ENCODE measurements at places on chromosomes 2 and 18.

DNA sequence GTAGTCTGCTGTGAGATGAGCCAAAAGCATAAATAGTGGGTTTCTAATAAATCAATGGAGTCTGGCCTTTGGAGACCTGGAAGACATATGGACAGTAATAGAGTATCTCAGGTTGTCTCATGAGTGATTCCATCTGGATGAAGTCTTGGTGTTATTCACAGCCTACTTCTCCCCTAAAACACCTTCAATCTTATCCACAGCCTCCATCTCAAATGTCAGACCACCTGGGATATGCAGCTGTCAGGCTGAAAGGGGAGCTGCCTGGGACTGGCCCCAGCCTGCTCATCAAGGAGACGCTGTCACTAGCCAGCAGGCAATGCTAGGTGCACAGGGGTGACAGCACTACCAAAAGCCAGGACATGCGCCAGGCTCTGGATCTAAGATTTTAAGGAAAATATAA, 684.0 kb upstream of the ZEB2 start:
- DNase-seq, result no peak

- no peak for DNase-seq
Measured at GRCh38 chr2:225488743-225489142, 89.2 kb downstream of the NYAP2 start.

DNA sequence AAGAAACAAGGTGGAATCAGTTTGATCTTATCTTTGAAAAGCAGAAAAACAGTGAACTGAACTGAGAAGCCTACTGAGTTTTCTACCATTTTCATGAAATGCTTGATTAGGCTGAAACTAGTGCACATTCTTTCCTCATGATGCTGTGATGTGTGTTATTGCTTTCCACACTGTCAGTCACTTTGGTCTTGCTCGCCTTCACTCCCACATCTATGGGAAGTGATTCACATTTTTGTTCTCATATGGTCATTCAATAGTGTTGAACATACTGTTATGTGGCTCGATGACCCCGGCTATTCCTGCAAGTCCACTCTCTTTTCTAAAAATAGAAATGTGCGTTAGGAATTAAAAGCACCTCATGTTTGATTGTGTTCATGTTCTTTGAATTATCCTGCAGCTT, 129.7 kb downstream of the TGIF1 start:
- no peak for DNase-seq

- DNase-seq, result no peak
Measured at GRCh38 chr2:45918463-45919159, 267.1 kb downstream of the PRKCE start.

DNA sequence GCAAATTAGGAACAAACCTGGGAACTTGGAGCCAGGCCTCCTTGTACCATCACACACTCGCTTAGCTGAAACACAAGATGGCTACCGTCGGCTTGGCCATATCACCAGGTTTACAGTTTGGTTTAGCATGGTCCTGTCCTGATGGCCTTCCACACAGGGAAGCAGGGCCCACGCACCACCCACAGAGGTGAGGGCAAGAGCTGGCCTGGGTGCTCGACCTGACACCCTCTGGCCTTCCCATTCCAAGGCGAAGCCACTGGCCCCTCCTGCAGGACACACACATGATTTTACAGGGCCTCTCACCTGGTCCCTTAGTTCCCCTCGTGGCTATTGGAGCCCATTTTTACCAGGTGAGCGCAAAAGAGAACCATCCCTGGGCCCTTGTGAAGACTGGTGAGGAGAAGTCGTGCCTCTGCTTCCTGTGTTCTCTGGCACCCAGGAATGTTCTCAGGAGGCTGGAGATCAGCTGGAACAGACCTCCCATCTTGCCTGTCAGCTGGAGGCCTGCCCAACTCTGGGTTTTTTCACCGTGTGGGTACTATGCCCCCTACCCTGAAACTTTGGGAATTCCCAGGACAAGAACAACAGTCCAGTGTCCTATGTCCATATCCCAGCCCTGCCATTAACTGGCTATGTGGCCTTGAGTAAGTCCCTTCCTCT, 53.0 kb upstream of the FOSL2 start:
- DNase-seq, result no peak

DNA sequence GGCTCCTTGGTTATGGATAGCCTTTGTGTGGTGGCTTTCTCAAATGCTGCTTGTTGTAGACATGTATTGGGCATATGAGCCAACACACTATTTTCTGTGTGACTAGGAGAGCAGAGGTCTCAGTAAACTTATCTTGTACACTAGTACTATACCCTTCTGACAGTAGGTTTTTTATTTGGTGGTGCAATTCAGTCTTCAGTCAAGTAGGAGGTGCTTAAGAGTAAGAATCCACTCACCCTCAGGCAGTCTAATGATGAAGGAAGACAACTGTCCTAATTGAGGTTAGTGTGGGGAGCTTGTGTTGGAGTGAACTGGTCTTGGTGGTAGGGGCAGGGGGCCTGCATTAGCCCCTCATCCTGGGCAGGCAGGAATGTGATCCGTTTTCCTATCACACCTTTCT, 164.0 kb downstream of the SLC4A10 start:
- no peak for DNase-seq

- no peak for DNase-seq
Measured at GRCh38 chr2:85672456-85672855, 4.5 kb upstream of the SFTPB start.

DNA sequence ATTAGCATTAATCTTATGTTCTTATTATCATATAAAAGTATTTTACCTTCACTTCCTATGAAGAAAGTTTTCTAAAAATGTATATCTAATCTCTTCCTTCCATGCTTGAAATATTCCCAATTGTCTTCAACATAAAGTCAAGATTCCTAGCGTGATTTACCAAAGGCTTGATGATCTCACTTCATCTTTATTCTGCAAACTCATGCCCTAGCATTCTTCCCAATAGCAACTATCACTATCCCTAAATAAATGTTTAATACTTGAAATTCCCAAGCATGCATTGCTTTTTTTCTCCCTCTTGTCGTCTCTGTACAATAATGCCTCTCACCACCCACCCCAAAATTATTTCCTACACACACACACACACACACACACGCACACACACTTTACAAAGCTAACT, 125.8 kb downstream of the VWC2L start:
- no peak for DNase-seq

DNA sequence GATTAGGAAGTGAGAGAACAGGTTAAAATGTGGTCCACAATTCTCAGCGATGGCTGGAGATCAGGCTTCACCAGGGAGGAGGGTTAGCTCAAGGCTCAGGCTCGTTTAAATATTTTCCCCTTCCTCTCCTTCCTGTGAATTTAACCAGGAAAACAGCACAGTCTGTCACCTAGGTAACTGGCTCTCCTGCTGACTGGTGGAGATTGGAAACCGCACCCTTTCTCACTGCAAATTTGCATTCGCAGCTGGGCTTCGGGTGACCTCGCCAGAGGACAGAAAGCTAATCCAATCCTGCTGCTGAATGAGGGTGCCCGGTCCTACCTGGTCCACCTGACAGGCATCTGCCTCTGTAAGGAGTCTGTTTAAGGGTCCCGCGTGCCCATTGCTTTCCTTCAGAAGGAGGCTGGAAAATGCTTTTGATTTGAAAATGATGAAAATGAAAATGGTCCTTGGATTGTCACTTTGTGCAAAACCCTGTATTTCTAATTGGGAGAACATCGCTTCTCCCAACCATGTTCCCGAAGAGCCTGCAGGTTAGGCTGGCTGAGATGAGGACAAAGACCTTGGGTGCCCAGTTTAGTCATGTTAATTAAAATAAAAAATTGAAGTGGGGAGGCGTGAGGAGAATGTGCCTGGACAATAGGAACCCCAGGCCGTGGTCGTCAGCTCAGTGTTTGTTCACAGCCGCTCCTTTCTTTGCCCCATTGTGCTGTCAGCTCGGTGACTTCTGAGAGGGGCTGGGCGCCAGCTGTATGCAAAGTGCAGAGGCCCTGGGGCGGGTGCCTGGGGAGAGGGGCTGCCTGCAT, 43.4 kb upstream of the MTCL1 start:
- DNase-seq, result no peak

- no peak for DNase-seq
Measured at GRCh38 chr2:70705160-70705850, 62.7 kb downstream of the ADD2 start.

DNA sequence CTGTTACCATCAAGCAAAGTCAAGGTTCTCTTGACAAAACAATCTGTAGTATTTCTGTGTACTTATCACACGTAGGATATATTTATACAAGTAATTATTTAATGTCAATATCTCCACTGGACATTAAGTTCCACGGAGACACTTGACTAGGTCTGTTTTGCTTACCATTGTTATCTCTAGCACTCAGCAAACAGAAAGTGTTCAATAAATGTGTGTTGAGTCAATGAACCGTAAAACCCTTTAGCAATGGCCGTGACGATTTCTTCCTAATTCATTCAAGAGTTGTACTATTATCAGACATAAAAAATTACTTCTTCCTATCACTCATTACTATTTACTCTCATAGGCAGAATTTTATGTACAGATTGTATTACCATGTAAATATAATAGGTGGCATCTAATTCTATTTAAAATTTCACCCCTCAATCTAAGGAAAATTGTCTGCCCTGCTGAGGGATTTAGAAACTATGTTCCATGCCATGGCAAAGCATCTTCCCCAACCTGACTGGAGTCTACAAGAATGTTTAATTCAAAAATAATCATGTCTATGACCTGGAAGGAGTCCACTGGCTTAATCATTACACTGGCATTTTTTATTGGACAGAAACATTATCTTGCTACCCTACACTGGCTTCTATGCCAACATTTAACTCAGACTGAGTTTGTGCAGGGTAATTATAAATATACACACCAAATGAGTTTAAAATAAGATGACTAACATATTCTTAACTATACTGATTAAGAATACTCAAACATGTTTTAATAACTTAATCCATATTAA, 301.9 kb downstream of the ZEB2 start:
- DNase-seq, result no peak

GRCh38 chr2:233219848-233220247, 31.6 kb upstream of the ATG16L1 start:
- DNase-seq, result no peak

DNA sequence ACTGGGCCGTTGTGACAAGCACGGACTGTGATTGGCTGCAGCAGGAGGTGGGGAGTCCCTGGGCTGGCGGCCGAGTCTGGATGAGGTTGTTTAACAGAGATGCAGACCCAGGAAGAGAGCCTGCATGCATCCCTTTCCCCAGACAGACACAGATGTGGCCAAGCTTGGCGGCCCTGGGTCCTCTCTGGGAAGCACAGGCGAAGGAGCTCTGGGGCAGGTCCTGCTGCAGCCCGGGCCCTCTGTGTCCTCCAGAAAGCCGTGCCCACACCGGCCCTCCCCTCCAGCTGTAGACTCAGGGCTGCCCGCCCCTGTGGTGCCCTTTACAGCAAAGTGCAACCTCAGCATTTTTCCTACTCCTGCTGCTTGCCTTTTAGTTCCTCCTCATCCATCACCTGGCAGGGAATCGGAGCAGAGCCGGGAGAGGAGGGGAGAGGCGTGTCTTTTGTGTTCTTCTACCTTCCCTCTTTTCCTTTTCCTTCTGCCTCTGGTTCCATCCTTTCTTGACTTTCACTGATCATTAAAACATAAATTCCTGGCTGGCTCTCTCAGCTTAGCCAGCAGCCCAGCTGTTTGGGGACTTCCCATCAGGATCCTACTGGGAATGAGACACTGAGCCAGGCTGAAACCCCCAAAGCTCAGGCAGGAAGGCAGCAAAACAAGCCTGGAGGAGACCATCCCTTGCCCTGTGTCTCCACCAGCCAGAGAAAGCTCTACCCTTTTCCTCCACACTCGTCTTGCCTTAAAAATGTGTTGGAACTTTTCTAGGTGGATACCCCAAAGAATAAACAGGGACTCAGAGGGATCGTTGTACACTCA, 75.0 kb downstream of the CTIF start:
- no peak for DNase-seq

DNA sequence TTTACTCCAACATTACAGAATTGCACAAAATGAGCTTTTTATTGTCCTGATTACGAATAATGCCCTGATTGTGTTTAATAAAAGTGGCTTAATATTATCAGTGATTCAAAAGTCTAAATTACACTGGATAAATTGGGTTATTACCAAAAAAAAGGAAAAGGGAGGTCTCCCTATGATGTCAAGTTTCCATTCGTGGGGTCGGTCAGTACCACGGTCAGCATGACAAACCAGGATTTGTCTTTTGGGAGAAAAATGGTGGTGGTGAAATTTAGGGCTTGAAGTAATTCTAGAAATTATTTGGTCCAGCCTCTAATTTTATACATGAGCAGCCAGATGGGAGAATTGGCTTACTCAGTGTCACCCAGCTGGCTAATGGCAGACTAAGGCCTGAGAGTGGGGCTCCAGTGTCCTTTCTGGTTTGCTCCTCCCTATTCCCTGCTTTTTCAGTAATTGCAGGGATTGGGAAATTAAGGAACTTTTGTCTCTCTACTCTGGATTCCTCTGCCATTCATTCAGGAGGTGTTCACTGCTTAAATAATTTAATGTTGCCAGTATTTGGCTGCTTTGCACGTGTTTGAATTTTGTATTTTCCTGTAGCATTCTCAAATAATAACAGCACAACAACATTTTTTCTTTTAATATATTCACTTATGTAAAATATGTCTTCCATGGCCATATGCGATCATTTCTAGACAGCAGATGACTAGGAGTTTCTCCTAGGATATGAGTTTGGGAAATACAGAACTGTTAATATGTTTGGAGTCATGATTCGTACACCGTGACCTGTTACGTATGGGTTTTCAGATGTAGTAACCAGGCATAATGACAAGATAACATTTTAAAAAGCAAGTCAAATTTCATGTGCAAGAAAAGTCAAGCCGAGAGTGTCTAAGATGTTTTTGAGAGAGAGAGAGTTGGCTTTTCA, 128.9 kb upstream of the NOSTRIN start:
- DNase-seq, result no peak

DNA sequence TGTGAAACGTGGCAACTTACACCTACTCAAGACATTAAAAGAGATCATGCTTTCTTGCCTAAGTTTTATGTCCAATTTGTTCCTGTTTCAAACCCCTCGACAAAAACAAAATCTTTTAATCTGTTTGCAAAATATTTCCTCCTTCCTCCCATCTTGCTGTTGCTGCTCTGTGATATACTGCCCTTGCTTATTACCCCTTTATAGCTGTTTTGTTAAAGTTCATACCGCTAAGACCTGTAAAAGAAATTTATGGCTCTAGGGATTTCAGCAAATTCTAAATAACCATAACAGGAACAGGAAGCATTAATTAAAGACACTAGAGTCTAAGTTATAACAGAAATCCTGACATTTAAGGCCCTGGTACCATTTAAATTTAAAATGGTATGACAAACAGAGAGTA, 1268.2 kb upstream of the PIK3C3 start:
- no peak for DNase-seq

GRCh38 chr18:4017480-4017879, 437.6 kb downstream of the DLGAP1 start:
- DNase-seq, result peak; percentile 21

DNA sequence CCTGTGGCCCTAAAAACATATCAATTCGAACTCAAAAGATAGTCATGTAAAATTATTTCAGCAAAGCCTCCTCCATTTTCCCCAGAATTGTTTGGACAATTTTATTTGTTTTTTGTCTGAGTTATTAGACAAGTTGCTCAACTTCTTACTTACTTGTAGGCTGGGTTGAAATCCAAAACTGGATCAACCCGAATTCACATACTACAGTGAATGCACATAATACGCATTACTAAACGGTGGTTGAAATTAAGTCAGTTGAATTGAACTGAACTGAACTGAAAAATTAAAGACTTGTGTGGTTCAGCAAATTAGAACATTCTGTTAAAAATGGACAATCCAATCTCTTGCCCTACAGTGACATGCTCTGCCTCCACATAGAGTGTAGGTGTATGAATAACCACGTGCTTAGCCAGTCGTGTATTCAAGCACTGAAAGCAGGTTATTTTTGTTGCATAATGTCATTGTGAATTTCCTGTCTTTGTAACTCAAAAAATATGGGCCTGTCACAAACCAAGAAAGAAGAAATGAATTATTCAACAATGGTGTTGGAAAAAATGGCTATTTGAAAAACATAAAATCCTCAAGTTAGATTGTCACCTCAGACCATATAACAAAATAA, 441.0 kb downstream of the TXNL1 start:
- DNase-seq, result no peak
